ENCODE measurements at places on chromosomes 3 and 15. TPM values are rescaled to one million over a fixed set of nuclear protein-coding genes. Genes with fewer than 3 reads are reported as not detected.
A peak's percentile ranks its signal among the peaks of the same experiment; 100 is the strongest.

DNA sequence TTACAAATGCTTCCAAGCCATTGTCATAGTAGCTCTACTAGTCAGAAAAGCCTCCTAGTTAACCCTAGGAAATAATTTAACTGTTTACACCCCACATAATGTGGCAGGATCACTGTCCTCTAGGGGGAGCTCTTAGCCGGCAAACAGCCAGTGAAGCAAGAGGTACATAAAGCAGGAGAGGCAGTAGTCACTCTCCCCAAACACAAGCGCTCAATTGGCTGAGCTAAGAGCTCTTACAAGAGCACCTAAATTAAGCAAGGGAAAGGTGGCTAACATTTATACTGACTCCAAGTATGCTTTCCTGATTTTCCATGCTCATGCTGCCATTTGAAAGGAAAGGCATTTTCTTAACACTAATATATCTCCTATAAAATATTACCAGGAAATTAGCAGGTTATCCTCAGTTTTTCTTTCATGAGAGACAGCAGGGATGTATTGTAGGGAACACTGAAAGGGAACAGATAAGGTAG is 37.6 kb downstream of the NCEH1 start:
- no peak overlapping the region for H3K27ac ChIP-seq
- H3K36me3 ChIP-seq: no peaks in the 10 kb centered on the region
- no peak overlapping the region for H3K4me3 ChIP-seq
- H3K27me3 ChIP-seq: no peaks in the 10 kb centered on the region
- peak; percentile 66 for DNase-seq

The LIPC gene
- not detected for total RNA-seq

DNA sequence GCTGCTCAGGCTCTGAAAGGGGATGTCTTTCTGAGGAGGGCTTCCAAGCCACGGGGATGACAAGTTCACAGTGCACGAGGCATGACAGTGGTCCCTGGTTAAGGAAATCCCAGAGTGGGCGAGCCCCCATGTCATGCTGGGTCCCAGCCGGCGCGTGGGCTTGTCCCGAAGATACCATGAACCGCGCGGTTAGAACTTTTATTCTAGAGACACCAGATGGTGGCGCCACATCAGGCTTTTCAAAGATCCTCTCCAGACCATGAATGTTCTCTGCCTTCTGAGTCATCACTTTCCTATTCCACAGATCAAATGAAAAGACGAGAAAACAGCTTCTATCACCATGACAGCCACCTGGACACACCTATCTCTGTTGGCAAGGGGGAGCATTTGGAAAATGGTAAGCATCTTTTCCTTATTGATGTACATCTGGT is 227.8 kb upstream of the LYSMD4 start:
- H3K36me3 ChIP-seq: no peaks in the 10 kb centered on the region
- H3K27ac ChIP-seq: no peak overlapping the region
- H3K27me3 ChIP-seq: no peaks in the 10 kb centered on the region
- H3K4me3 ChIP-seq: no peak overlapping the region
- no peaks in the 10 kb centered on the region for H3K4me1 ChIP-seq

The ROBO2 gene
- total RNA-seq: not detected
